ENCODE measurements at places on chromosomes 4 and X.

GRCh38 chr4:109912706-109913595 is at the start of gene EGF:
EGF (plus strand) TSS chr4:109912883; CDS start chr4:109913336, 453 bp downstream.
- no peaks in the 10 kb centered on the region for H3K36me3 ChIP-seq
- no peak within 1 kb of the TSS for H3K27ac ChIP-seq
- no peak for DNase-seq
- no peaks in the 10 kb centered on the region for H3K27me3 ChIP-seq

GRCh38 chr4:75895744-75896314 is 6.4 kb downstream of the PPEF2 start:
- no peak overlapping the region for H3K27ac ChIP-seq
- H3K36me3 ChIP-seq, result no peaks in the 10 kb centered on the region
- DNase-seq, result no peak
- no peak overlapping the region for H3K4me3 ChIP-seq
- H3K4me1 ChIP-seq, result no peaks in the 10 kb centered on the region

- H3K36me3 ChIP-seq, result no peaks in the 10 kb centered on the region
- no peak overlapping the region for H3K4me3 ChIP-seq
- H3K4me1 ChIP-seq, result no peaks in the 10 kb centered on the region
- no peak for DNase-seq
These were observed 134.3 kb upstream of the AP1S2 start for GRCh38 chrX:15988661-15989603.

DNA sequence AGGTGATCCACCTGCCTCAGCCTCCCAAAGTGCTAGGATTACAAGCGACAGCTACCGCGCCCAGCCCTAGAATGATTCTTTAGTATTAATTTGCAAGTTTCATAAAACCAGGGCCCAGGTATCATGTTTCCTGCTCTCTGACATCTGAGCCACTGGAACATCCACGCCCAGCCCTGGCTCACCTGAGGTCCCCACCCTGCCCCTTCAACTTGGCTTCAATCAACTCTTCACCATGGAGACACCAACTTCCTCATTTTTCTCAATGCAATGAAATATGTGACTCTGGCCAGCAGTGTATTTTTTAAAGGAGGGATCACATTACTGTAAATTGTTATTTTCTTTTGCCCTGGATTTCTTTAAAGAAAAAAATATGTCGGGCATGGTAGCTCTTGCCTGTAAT is 3.9 kb downstream of the PRSS12 start:
- H3K27ac ChIP-seq, result no peak overlapping the region
- no peaks in the 10 kb centered on the region for H3K27me3 ChIP-seq
- no peak overlapping the region for H3K4me3 ChIP-seq
- peaks cover 12% of the 10 kb centered on the region for H3K4me1 ChIP-seq
- no peaks in the 10 kb centered on the region for H3K36me3 ChIP-seq

DNA sequence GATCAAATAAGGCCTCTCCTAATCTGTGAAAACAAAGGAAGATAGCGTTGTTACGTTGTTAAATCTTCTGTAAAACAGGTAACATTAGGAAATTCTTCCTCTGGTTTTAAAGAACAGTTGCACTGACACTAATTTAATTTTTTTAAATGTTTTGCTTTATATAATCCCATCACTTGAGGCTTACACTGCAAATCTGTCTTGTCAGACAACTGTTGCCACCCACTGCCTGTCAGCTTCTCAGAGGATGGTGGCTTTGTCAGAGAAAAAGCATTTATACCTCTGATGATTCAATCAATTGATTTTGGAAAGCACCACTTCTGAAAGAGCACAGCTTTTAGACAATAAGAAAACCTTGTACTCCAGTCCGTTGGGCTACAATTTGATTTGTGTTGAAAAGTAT is 799.1 kb downstream of the FSTL5 start:
- H3K36me3 ChIP-seq, result no peaks in the 10 kb centered on the region
- H3K4me3 ChIP-seq, result no peak overlapping the region
- H3K27me3 ChIP-seq, result no peaks in the 10 kb centered on the region
- H3K27ac ChIP-seq, result no peak overlapping the region

- H3K27me3 ChIP-seq, result no peaks in the 10 kb centered on the region
- no peak for DNase-seq
- no peaks in the 10 kb centered on the region for H3K4me1 ChIP-seq
These were observed 23.6 kb upstream of the CBR4 start for GRCh38 chr4:169033660-169034059.

- DNase-seq, result no peak
- no peaks in the 10 kb centered on the region for H3K27me3 ChIP-seq
- H3K4me3 ChIP-seq, result no peak overlapping the region
- no peaks in the 10 kb centered on the region for H3K36me3 ChIP-seq
These were observed 21.9 kb upstream of the ZNF81 start for GRCh38 chrX:47814851-47815250.

- H3K27me3 ChIP-seq, result no peaks in the 10 kb centered on the region
- DNase-seq, result no peak
- no peak overlapping the region for H3K27ac ChIP-seq
- H3K4me3 ChIP-seq, result no peak overlapping the region
- H3K4me1 ChIP-seq, result no peaks in the 10 kb centered on the region
These were observed 232.9 kb upstream of the F9 start for GRCh38 chrX:139297638-139298037.

GRCh38 chr4:92012899-92013867 is 290.6 kb upstream of the GRID2 start:
- H3K36me3 ChIP-seq, result no peaks in the 10 kb centered on the region
- no peaks in the 10 kb centered on the region for H3K27me3 ChIP-seq
- H3K27ac ChIP-seq, result no peak overlapping the region
- no peak for DNase-seq
- no peaks in the 10 kb centered on the region for H3K4me1 ChIP-seq
- H3K4me3 ChIP-seq, result no peak overlapping the region

- no peaks in the 10 kb centered on the region for H3K4me1 ChIP-seq
- DNase-seq, result no peak
- no peaks in the 10 kb centered on the region for H3K36me3 ChIP-seq
These were observed 2109.9 kb upstream of the AGA start for GRCh38 chr4:179552131-179552530.

DNA sequence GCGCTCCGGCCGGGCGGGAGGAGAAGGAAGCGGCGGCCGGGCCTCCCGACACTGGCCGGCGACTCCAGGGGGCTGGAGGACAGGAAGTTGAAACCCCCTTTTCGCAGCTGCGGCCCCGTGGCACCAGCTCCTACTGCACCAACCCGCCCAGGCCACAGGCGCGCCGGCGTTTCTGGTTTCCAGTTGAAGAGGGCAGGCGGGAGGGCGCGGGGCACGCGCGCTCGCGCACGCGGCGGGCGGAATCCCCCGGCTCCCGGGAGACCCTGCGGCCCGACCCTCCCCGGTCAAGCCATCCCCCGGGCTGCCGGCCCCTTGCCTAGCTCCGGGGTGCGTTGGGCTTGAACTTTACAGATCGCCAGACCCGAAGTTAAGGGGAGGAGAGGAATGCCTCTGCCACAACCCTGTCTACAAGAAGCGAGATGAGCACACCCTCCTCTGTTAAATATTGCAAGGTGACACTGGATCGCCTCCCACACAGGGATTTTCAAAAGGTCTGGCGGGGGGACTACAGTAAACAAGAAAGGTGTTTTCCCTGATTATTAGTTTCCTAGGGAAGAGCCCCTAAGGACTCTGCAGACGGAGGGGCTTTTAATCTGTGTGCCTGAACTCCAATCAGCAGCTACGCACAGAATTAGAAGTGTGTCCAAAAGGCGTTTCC is 1.4 kb downstream of the ELOVL6 start:
- H3K4me3 ChIP-seq, result peak overlapping the region; percentile 62
- H3K27me3 ChIP-seq, result no peaks in the 10 kb centered on the region
- H3K4me1 ChIP-seq, result peaks cover 16% of the 10 kb centered on the region

DNA sequence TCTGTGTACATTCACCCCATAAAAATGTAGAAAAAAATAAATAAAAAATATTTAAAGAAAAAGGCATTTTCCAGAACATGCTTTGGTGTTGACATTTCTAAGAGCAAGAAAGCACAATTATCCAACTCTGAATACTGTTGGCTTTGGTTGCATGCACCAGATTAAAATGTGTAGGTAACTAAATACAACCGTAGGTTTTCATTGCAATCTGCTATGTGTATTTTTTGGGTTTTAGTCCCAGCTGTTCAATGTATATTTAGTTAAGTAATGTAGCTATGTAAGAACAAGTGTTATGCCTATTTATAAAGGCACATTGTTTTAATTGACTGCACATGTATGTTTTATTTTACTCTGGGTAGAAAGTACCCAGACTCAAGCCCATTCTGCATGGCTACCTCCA is 108.1 kb upstream of the PAQR3 start:
- H3K27ac ChIP-seq, result no peak overlapping the region
- H3K27me3 ChIP-seq, result no peaks in the 10 kb centered on the region
- no peaks in the 10 kb centered on the region for H3K4me1 ChIP-seq
- DNase-seq, result no peak

All from vagina (tissue), 2 donors.